Muscle of leg (tissue), 16 donors: ENCODE measurements at places on chromosomes 7 and 10. TPM values are rescaled to one million over a fixed set of nuclear protein-coding genes. Genes with fewer than 3 reads are reported as not detected.

GNAT3 gene
- total RNA-seq, result not detected

GRCh38 chr7:140594131-140594691 lies 46.4 kb downstream of the DENND2A start:
- DNase-seq, result peak; percentile 67

PTER gene
- total RNA-seq, result 7.3 TPM

DNA sequence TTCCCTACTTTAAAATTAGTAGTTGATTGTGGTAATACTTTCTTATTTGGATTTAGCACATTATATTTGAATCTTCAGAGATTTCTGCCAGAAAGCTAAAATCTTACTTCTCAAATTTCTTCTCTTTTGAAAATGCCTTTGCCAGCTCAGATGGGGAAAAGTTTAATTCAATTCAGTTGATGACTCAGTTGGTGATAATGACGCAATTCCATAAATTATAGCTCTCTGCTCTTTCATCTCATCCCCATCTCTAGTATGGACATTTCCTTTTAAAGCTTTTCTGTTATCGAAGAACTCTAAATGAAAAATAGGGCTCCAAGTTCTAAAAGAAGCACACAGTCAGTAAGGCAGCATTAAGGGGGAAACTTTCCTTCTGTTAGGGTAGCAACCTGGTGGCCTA lies 25.5 kb downstream of the RNLS start:
- DNase-seq, result no peak

CYP2C19 gene
- not detected for total RNA-seq

CPN1 gene
- total RNA-seq, result 0.09 TPM

- no peak for DNase-seq
Measured at GRCh38 chr7:149021725-149022062, 6.6 kb downstream of the PDIA4 start.

DNA sequence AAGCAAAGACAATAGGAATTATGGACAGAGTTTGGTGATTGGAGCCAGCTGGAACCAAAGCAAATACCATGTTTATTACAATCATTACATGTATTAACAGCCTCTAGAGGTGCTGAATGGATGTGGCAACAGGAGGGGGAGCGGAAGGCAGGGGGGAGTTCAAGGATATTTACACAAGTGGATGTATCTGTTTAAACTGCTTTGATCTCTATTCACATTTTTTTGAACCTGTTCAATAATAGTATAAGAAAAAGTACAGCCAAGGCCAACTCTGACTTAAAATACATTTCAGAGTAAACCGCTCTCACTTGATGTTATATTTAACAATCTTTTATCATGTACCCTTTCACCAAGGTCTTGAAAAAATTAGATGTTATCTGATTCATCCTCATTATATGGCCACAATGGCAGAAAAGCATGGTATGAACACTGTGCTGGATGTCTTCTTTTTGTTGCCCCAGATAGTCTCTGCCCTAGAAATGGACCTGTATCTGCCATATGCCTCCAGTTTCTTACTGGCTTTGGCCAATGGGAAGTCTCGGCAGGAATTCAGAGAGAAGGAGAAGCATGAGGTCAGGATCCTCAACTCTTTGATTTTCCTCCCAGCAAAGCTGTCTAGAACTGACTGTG lies 88.2 kb upstream of the FAM133B start:
- DNase-seq, result no peak

DNA sequence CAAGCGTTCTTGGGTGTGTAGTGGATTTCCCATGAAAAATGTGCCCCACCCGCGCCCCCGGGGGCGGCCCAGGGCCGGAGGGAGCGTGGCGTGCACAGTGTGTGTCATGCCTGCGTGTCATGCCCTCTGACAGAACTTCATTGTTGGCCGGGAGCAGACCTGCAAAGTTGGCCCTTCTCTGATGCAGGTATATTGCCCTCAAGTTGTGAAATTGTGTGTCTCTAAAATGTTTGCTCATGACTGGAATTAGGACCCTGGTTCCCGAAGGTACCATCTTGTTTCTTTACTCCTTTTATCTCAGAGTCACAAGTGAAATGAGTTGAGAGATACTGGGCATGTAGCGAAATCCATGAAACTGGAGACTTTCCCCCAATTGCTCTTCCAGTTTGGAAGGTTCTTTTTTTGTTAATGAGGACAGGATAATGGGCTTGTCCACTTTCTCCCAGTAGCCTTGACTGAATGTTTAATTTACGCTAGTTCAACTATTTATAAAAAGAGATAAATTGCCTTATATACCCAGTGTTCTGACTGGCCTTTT lies 26.2 kb downstream of the ADK start:
- DNase-seq, result no peak

PDE1C gene
- 4.5 TPM for total RNA-seq

DNA sequence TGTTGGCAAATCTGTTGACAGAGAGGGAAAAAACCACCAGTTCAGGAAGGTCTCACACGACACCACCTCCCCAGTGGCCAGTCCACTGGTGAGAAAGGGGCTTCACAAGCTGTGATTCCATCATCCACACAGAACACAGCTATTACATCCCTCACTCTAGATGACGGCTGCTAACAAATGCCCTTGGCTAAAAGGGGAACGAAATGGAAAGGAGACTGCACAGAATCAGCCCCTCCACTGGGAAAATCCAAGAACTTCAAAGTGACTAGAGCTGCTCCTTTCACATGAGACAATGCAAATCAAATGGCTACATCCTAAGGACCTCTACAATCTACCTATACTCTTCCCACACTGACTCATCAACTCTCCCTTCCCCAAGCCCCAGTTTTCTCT lies 5.6 kb downstream of the PARP12 start:
- no peak for DNase-seq

- DNase-seq, result no peak
Measured at GRCh38 chr7:30650421-30650808, 31.8 kb downstream of the CRHR2 start.
